WTC11 (cell line): ENCODE measurements at places on chromosomes 7 and 10.

DNA sequence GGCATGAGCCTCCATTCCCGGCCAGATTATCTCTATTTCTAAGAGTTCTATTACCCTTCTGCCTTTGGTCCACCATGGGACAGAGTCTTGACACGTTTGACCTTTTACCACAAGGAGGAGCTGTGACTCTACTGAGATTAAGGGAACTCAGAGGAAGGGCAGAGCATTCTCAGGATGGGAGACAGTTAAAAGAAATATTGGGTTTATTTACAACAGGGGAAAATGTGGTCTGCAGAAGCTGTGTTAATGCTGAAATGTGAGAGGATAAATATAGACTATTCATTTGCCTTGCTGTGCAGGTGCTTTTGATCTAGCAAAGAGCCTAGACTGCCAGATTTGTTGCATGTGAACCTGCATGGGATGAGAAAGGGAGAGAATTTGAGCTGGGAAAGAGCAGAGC, 45.8 kb upstream of the PRSS58 start:
- DNase-seq: no peak

DNA sequence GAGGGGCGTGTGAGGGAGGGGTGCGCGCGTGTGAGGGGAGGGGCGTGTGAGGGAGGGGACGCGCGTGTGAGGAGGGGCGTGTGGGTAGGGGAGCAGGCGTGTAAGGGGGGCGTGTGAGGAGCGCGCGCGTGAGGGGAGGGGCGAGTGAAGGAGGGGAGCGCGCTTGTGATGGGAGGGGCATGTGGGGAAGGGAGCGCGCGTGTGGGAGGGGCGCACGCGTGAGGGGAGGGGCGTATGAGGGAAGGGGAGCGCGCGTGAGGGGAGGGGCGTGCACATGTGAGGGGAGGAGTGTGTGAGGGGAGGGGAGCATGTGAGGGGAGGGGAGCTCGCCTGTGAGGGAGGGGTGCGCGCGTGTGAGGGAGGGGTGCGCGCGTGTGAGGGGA, 19.1 kb downstream of the MXI1 start:
- peak; percentile 87 for DNase-seq

DNA sequence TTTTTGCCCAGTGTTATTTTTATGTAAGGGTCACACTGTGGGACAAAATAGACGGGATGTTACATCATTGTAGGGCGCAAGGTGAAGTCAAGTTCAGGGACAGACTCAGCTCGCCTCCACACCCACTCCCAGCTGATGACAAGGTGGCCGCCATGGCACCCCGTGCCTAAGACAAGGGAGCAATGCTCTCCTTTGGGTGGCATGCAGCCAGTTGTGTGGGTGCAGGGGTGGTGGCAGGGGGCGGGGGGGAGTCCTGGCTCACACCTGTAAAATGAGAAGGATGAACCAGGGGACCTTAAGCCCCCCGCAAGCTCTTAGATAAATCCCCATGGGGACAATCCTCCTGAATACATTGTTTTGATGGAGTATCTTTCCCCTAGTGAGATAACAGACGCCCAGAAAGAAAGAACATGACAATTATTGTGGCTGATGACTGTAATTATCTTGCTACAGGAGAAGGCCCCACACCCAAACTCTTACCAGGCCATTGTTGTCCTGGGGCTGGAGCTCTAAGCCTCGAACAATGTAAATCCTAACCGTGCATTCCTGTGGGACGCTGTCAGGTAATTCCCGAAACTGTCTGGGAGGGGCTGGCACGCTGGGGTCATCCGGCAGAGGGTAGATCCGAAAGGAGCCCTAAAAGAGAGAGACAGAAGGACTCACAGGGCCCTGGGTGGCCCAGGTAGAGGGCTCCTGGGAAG, 148.7 kb downstream of the MYOF start:
- DNase-seq: peak; percentile 31

- DNase-seq: no peak
Observed at GRCh38 chr10:49664842-49665355, 14.6 kb upstream of the C10orf53 start.

GRCh38 chr7:90720984-90721760, 125.1 kb downstream of the CDK14 start:
- DNase-seq: no peak

- DNase-seq: no peak
Observed at GRCh38 chr10:115001506-115002381, 63.7 kb downstream of the TRUB1 start.
